Stimulated activated naive CD4-positive, alpha-beta T cell treated with Interleukin-2 at 50 U/mL for 16 hours (primary cell): ENCODE measurements at places on chromosomes 13 and 19.
A peak's percentile ranks its signal among the peaks of the same experiment; 100 is the strongest.

DNA sequence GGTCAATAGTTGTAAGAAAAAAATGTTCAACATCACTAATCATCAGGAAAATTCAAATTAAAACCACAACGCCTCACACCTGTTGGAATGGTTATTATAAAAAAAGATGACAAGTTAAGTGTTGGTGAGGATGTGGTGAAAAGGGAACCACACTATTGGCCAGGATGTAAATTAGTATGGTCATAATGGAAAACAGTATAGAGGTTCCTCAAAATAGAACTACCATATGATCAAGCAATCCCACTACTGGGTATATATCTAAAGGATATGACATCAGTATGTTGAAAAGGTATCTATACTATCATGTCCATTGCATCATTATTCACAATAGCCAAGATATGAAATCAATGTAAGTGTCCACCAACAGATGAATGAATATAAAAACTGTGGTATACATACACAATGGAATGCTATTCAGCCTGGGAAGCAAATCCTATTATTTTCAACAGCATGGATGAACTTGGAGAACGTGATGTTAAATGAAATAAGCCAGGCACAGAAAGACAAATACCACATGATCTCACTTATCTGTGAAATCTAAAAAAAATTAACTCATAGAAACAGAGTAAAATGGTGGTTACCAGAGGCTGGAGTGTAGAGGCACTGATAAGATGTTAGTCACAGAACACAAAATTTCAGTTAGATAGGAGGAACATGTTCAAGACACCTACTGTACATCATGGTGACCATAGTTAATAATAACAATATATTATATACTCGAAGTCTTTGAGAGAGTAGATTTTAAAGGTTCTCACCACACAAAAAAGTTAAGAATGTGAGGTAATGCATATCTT is 56.6 kb downstream of the TBC1D4 start:
- no peak for DNase-seq

GRCh38 chr13:48490241-48490640 is 42.6 kb downstream of the RCBTB2 start:
- DNase-seq = no peak

DNA sequence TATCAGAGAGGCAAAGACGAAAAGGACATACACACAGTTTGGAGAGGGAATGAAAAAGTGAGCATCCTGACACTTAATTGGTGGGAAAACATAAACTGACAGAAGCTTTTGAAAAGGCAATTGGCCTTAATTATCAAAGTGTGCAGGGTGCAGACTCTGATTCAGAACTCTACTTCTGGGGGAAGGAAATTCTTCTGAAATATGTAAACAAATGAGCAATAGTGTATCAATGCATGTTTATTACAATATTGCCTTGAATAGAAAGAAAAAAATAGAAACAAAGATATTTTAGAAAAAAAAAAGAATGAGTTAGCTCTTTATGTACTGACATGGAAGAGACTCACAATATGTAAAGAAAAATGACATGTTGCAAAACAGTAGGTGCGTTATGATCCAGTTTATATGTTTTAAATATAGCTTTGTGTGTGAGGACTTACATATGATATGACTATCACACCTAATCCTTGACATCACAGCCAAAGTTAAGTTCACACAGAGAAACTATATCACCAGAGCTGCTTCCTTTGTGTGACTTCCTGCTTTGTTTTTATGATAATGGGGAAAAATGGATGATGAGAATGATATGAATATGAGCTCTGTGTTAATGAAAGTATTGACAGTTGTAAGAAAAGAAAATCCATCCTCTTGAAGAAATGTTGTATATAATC is 182.4 kb downstream of the KCTD12 start:
- DNase-seq = no peak

DNA sequence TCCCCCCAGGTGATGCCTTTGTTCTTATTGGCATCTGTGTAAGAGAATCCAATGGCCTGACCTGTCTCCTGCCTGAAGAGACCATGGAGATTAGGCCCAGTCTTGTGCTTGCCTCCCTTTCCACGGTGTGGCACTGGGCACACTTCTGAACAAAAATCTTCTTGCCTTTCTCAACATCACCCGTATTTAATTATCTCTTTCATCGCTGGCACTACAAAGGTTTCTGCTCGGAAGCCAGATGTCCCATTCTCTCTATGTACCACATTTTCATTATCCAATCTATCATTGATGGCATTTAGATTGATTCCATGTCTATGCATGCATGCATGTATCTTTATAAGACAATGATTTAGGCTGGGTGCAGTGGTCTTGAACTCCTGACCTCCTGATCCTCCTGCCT is 74.3 kb downstream of the SLC25A15 start:
- no peak for DNase-seq

DNA sequence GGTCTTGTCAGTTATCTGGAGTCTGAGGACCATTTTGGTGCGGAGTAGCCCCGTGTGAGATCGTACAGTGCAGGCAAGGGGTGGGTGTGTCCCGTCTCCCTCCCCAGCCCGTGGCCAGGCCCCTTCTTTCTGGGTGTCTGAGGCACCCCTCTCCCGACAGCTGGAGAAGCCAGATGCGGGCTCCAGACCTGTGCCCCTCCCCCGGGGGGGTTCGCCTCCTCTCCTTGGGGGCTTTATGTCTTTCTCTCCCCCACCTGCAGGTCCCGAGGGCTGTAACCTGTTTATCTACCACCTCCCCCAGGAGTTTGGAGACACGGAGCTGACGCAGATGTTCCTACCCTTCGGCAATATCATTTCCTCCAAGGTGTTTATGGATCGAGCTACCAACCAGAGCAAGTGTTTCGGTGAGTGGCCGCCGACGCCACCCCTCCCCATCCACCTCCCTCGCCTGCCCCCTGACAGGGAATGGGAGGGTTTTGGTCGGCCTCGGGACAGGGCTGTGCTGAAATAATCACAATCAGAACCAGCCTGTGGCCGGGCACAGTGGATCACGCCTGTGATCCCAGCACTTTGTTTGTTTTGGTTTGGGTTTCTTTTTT is 65.6 kb downstream of the CELF5 start:
- DNase-seq = no peak

DNA sequence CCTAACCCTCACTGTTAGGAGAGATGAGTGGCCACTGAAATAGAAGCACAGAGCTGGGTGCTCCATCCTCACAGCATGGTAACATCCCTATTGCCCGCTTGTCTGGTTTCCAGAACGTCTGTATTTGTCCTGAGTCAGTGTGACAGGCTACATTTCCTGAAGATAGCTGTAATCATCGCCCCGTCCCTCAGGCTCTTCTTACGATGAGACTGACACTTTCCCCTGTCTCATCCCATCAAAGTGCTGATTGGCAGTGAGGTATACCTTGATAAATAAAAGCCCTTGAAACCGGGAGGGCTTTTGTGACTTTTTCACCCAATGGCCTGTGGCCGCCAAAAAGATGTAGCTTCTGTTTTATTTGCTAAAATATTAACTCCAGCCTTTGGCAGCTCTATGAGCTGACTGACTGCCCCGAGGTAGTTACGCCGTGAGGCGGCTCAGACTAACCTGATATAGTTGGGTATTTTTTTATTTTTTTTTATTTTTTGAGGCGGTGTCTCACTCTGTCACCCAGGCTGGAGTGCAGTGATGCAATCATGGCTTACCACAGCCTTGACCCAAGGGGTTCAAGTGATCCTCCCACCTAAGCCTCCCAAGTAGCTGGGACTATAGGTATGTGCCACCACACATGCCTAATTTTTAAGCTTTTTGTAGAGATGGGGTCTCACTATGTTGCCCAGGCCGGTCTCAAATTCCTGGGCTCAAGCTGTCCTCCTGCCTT is 5.7 kb upstream of the LRRC4B start:
- no peak for DNase-seq

DNA sequence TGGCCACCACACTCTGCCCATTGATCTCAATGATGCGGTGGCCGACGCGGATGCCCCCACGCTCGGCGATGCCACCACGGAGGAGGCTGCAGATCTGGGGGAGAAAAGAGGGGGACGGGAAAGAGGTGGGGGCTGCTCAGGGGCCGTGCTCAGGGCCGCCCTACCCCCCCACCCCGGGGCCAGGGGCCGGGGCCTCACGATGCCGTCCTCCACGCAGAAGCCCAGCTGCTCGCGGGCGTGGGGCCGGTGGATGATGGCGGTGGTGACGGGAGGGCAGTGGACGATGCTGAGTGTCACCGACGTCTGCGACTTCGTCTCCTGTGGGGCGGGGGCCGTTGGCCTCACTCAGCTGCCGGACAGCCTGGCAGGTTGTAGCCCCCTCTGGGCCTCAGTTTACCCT is 10.3 kb downstream of the APBA3 start:
- no peak for DNase-seq

- no peak for DNase-seq
These were observed 298.3 kb upstream of the DACH1 start for GRCh38 chr13:72165276-72165675.

DNA sequence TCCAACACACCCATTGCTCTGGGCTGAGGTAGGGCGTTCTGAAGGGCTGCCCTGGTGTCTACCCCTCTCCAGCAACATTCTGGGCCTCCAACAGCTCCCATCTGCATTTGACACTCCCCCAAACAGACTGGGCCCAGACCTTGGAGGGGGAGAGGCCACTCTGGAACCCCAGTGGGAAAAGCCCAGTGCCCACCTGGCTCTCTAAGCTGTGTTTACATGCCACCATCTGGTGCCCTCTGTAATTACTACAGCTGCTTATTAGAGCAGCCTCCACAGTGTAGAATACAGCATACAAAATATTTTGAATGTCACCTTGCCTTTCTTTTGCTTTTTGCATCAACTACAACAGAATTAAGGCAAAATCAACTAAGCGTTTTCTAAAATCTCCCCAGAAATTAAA is 35.8 kb upstream of the TM9SF2 start:
- DNase-seq = no peak

- DNase-seq = no peak
These were observed 553.7 kb upstream of the PRR20A start for GRCh38 chr13:56586976-56587375.

GRCh38 chr19:30228113-30228834 is 143.9 kb upstream of the ZNF536 start:
- no peak for DNase-seq

GRCh38 chr13:59103004-59103768 is 1060.5 kb downstream of the DIAPH3 start:
- no peak for DNase-seq

GRCh38 chr13:95191821-95192563 is 109.3 kb downstream of the ABCC4 start:
- peak; percentile 36 for DNase-seq

- peak; percentile 71 for DNase-seq
These were observed at the start of gene ETHE1 for GRCh38 chr19:43526884-43527859. ETHE1 (minus strand) TSS chr19:43527201; CDS start chr19:43527177, 24 bp downstream.

GRCh38 chr19:19615086-19615485 is 3.4 kb downstream of the PBX4 start:
- DNase-seq = peak; percentile 38

DNA sequence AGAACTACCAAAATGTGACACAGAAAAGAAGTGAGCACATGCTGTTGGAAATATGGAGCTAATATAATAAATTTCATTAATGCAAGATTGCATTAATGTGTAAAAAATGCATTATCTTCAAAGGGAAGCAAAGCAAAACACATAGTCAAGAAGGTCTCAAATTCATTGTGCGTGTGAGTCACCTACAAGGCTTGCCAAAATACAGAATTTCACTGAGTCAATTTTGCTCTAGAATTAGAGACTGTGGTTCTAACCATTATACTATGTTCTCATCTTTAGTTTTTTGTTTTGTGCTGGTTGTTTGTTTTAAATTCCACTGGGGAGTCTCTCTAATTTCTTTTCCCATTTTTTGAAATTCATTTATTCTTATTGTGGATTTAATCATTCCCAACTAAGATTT is 149.8 kb upstream of the SLITRK1 start:
- DNase-seq = no peak

GRCh38 chr19:13012690-13013608 is 17.7 kb downstream of the NFIX start:
- no peak for DNase-seq

GRCh38 chr13:26425443-26426358 is 131.8 kb upstream of the WASF3 start:
- DNase-seq = no peak

GRCh38 chr13:37123337-37123736 is 17.9 kb upstream of the CSNK1A1L start:
- no peak for DNase-seq

DNA sequence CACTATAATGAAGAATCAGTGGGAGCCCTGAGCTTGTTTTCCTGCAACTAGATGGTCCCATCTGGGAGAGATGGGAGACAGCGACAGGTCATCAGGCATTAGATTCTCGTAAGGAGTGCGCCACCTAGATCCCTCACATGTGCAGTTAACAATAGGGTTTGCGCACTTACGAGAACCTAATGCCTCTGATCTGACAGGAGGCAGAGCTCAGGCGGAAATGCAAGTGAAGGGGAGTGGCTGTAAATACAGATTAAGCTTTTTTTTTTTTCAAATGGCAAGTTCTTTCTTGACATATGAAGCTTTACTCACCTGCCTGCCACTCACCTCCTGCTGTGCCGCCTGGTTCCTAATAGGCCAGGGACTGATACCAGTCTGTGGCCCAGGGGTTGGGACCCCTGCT is 14.4 kb downstream of the CDC16 start:
- no peak for DNase-seq

GRCh38 chr19:52516191-52516590 is 11.3 kb upstream of the ZNF808 start:
- no peak for DNase-seq

- DNase-seq = no peak
These were observed 559.8 kb downstream of the IRS2 start for GRCh38 chr13:109226631-109227030.

DNA sequence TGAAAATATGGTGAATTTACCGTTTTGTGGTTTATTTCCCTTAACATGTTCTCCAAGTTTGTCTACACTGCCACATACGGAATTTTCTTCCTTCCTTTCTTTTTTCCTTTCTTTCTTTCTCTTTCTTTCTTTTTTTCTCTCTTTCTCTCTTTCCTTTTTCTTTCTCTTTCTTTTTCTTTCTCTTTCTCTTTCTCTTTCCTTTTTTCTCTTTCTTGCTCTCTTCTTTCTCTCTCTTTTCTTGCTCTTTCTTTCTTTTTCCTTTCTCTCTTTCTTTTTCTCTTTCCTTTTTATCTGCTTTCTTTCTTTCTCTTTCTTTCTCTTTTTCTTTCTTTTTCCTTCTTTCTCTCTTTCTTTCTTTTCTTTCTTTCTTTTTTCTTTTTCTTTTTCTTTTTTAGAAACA is 1962.3 kb upstream of the PCDH20 start:
- DNase-seq = no peak

DNA sequence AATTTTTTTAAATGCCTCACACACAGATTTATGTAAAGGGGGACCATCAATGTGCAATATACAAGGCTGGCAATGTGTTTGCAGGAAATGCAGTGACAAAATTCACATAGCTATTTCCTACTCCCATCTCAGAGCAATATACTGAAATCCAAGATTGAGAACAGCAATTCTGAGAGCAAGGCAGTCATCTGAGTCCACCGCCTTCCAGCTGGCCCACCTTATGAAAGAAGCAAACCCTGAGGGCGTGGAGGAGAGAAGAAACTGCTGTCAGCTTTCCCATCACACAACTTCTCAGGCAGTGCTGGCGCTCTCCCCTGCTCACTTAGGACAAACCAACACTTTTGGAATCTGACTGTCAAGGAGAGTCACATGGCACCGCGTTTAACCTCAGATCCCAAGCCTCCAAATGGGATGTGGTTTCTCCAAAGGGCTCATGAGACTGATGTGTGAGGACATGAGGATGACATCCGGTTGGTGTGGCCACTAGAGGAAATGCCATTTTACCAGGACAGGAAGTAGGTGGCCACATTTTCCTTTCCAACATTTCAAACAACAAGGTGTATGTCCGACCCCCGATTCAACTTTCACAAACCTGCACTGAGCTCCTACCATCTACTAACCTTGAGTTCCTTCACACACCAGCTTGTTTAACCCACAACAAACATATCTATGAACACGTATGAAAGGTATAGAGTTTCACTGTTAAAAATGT is 3.7 kb upstream of the DOCK9 start:
- no peak for DNase-seq
